NCI-H524 (cell line): ENCODE measurements at places on chromosomes 2 and 18.

- DNase-seq = no peak
Observed at GRCh38 chr2:122627388-122627787, 871.9 kb downstream of the TSN start.

GRCh38 chr2:240746671-240747070 is 55.0 kb downstream of the AQP12A start:
- no peak for DNase-seq

GRCh38 chr2:112275311-112275886 is at the start of gene ZC3H6:
Gene ZC3H6, plus strand, starts transcription at chr2:112275597. Its CDS starts 398 bp downstream, at chr2:112275995.
- DNase-seq = peak; percentile 96

- no peak for DNase-seq
Observed at GRCh38 chr18:61694236-61694635, 198.6 kb downstream of the RNF152 start.

DNA sequence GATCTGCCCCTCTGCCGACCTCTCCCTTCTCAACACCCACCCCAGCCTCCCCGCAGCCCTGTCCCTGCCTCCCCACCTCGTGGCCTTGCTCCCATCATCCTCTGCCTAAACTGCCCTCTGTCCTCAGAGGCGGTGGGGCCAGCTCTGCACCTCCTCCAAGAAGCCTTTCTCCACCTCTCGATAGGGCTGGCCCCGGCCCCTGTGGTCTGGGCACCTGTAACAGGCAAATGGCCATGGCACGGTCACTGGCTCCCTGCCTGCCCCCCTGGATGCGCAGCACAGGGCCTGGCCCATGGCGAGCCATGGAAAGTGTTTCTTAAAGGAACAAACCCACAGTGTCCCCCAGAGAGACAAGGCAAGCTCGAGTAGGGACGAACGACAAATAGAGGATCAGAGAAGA is 42.0 kb downstream of the MYO7B start:
- no peak for DNase-seq

DNA sequence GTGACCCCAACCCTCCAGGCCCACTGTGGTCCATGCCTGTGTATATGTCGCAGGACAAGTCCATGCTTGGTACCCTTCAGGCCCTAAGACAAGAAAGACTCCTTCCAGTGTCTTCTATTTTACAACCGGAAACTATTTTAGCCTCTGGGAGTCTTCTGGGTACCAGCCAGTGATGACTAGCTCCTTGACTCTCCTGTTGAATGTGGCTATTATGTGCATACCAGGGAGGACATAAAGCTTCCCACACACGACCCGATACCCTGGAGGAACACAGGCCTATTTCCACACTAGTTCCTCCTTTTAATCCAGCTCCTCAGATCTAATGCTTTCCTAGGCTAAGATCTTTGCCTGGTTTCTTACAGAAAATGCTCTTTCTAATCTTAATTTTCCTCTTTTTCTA is 178.1 kb downstream of the NCKAP5 start:
- DNase-seq = no peak

DNA sequence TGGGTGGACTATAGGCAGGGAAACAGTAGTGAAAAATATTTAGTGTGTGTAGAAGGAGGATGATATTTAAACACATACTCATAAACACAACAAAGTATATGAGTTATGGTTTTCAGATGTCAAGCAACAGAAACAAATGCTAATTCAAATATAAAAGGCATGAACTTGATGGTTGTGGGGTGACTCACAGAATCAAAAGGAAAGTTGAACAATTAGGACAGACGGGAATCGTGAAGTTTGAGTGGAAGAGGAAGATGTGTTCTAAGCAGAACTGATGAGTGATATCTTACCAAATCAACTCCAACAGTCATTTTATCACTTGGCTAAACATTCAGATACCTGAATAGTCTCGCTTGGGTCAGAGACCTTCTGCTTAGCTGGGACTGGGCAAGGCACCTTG is 53.6 kb upstream of the ITGA6 start:
- DNase-seq = no peak

DNA sequence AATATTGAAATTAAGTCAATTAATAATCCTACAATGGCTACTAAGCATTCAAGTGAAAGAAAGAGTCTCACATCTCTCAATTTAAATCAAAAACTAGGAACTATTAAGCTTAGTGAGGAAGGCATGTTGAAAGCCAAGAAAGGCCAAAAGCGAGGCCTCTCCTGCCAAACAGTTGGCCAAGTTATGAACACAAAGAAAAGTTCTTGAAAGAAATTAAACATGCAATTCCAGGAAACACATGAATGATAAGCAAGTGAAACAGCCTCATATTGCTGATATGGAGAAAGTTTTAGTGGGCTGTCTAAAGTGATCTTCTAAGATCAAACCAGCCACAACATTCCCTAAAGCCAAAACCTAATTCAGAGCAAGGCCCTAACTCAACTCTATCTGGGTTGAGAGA is 11.8 kb downstream of the RDH14 start:
- DNase-seq = no peak

DNA sequence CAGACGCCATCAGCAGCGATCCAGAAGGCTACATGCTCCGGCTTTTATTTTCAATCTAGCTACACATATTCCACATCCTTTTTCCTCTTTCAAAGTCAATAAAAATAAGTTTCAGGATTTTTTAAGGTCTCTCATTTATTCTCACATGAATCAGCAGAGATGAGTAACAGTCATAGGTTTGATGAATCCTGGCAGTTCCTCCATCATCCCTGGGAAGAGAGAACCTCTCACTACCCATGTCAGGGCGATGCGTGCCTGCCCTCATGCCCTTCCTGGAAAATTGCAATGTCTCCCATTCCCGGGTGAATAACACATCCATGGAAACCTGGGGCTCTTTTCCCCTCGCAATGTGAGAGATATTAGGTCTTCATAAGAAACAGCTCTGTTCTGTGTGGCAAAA is 301.1 kb upstream of the SMIM21 start:
- no peak for DNase-seq

- DNase-seq = no peak
Observed at GRCh38 chr2:145206496-145207281, 686.8 kb upstream of the ZEB2 start.

DNA sequence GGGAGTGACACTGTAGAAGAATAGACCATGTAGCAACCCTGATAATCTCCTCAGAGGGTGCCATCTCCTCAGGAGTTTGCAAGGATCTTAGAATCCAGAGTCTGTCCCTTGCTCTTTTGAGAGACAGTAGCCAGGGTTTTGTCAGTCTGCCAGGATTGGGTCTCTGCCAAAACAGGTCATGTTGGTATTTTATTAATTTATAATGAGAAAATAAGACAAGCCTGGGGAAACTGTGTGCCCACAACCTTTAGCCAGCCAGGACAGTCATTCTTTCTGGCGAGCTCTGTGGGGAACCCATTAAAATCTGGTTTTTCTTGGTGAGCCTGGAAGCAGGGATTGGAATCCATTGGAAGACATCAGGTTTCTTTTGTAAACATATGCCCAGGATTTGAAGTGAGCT is 78.6 kb downstream of the PTPRM start:
- DNase-seq = no peak

DNA sequence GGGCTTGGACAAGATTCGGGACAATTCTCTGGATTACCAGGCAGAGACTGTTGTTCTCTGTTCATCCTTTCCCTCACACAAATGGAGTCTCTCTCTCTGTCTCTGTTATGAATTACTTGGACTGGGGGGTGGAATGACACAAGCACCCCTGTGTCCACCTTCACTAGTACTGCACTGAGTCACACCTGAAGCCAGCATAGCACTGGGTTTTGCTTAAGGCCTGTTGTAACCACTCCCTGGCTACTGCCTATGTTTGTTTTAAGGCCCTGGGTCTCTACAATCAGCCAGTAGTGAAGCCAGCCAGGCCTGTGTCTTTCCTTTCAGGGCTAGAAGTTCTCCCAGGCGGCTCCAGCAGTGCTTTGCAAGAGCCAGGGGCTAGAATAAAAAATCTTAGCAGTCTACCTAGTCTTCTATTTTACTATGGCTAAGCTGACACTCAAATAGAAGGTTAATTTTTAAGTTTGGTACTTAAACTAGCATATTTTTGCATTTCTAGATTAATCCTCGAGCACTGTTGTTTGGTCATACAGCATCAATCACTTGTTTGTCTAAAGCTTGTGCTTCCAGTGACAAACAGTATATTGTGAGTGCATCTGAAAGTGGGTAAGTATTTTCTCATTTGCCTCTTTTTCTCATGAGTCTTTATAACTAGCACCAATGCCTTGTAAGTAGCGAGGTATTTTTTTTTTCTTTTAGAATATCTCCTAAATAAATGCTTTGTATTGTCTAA is 27.8 kb downstream of the WDR7 start:
- DNase-seq = no peak

DNA sequence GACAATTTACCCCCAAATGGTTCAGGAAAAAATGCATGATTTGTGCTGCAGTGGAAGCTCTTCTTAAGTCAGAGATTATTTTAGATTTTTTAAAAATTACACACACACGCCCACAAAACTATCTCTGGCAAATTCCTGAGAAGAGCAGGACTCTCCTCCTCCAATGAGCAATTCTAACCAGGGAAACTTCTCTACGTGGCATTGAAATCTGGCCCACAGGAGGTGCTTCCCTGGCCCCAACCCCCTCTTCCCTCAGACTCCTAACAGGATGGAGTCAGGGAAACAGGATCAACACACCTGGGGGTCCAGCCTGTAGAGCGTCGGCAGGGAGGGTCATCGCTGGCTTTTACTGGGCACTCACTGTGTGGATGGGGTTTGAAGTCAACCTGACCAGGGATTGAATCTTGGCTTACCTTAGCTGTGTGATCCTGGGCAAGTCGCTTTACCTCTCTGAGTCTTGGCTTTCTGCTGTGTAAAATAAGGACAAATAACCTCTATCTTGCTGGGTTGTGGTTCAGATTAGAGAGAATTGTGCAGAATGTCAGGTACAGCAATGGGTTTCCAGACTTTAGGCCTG is 65.4 kb upstream of the ASAP2 start:
- DNase-seq = no peak

DNA sequence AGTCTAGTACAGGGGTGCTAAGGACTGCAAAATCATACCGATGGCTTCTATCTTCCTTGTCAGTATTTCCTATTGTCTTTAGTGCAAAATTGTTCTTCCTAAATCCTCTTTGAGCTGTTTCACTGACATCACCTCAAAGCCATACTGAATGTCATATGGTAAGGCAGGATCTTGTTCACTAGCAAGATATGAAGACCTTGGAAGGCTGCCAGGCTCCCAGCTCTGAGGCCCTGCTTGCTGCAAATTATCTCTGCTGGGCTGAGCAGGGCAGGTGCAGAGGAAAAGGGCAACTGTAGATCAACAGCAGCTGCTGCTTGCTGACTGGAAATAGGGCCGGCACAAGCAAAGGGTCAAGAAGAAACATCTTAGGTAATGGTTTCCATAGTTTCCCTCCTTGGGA is 58.2 kb downstream of the PMAIP1 start:
- peak; percentile 92 for DNase-seq

GRCh38 chr2:64786343-64787018 is 132.8 kb upstream of the SERTAD2 start:
- DNase-seq = no peak

- no peak for DNase-seq
Observed at GRCh38 chr2:111975053-111975552, 76.7 kb downstream of the MERTK start.

DNA sequence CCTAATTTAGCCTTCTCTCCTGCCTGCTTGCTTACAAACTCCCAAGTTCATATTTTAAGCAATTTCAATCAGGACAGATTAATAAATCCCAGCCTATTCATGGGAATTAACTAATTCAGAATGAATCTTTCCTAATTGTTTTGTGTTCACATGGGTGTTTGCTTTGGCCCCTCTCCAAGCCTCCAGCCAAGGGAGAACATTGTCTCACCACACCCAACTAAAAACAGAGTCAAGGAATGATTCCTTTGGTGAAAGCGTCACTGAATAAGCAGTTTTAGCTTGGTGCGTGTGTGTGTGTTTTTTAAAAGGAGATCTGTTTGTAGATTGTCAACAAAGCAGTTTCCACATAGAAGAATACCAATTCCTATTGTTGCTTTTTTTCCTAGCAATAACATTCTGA is 43.0 kb upstream of the DSG1 start:
- no peak for DNase-seq

DNA sequence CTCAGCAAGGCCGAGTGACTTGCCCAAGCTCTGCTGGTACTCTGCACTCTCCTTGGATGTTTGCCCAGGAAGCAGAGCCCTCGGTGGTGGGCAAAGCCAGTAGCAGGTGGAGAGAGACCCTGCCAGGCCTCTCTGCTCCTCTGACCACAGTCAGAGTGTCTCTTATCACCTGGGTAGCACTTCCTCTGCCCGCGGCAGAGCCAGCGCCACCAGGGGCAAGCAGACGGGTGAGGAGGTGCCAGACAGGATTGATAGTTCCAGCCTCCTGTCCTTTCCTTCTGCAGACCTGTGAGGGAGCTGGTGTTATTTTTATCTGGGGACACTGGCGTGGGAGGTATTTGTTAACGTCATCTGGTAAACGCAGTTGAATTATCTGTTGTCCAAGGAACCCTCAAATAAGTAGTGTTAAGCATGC is 152.9 kb downstream of the SMAD7 start:
- no peak for DNase-seq

DNA sequence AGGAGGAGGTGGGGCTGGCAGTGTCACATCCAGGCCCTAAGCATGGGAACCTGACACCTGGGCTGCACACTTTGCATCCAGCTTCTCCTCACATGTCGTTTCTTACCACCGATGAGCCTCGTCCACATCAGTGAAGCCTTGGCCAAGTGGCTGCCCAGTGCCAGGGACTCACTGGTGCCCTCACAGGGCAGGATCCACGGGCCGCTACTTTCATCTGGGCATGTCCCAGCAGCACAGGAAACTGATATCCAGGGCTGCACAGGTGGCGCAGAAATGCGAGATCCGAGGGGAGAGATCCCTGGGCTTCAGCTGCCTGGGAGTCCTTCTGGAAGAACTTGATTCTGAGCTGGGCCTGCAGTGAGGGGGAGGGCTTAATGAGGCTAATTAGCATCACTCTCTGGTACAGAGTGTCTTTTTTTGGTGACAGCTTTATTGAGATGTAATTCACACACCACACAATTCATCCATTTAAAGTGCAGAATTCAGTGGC is 291.6 kb upstream of the HDAC4 start:
- DNase-seq = peak; percentile 85

- no peak for DNase-seq
Observed at GRCh38 chr18:8635087-8635486, 25.9 kb downstream of the RAB12 start.

DNA sequence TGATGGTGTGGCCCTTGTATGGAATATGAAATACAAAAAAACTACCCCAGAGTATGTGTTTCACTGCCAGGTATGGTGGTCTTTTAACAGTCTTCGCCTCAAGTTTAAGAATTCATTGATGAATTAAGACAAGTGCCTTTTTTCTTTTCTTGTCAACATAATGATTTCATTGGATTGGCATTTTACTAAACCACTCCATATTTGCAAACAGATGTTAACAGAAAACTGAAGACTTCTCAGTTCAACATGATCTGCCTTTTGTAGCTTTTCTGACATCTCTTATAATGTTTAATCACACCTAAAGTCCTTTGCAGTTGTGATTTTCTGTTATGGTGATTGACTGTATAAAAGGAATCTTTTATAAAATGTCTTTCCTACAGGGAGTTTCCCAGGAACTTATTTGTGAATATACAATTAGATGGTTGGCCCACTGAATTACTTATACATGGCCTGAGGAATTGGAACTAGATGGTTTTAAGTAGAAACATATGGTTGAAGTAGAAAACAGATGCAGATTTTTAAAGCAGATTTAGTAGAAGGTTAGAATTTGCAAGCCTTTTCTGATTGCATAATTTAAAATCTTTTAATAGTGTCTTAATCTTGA is 39.7 kb downstream of the DYNC1I2 start:
- peak; percentile 60 for DNase-seq
